ENCODE measurements at places on chromosomes 4 and X. TPM values are rescaled to one million over a fixed set of nuclear protein-coding genes. Genes with fewer than 3 reads are reported as not detected.

NDP gene
- not detected for total RNA-seq

LRBA gene
- total RNA-seq = 46.1 TPM

POU4F2 gene
- not detected for total RNA-seq

CT45A2 gene
- not detected for total RNA-seq

MAP7D2 gene
- total RNA-seq = 1.5 TPM

PLAC8 gene
- total RNA-seq = 48.7 TPM

SOWAHB gene
- 6.3 TPM for total RNA-seq

DNA sequence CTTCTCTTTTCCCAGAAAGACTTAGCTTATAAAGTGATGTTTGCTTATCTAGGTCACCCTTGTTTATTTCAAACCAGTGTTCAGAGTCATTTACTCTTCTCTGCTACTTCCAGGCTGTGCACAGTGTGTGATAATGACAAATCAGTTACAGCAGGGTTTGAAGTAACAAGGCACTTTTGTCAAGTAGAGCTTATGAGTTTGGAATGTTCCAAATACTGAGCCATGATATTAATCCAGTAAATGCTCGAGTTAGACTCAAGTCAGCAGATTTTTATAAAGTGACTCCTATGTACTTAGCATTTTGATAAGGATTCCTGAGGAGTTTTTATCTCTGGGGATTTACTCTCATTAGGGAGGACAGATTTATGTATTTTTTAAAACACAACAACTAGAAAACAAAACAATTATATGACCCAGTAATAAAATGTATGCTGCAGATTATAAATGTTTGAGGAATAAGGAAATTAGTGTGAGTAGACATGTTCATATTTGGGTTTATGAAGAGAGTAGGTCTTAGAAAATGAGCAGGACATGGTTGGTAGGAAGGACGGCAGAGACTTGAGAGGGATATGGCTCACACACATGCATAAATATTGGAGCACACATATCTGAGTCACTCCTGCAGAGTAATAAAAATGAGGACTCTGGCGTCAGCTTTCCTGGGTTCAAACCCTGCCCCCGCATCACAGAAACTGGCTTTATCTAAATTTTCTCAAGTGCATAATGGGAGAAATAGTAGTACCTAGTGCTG, 271.2 kb downstream of the FBXO8 start:
- no peak for DNase-seq

- no peak for DNase-seq
These were observed 113.4 kb upstream of the FAM241A start for GRCh38 chr4:112031712-112032328.

GRCh38 chrX:38516196-38516774, 45.1 kb upstream of the TSPAN7 start:
- no peak for DNase-seq

DNA sequence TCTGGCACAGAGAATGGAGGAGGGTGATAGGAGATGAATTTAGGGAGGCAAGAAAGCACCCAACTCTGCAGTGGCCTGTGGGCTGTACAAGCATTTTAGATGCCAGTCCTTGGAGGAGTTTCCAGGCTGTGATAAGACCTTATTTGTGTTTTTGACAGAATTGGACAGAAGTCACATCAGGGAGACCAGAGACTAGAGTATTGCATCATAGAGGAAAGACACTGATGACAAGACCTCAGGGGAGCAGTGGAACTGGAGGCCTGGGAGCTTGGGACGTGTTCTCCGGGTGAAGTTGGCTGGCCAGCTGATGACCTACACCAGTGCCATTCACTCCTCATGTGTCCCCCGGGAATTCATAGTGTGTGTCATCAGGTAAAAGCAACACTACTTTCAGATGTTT, 284.0 kb upstream of the ZFP42 start:
- DNase-seq = no peak

DNA sequence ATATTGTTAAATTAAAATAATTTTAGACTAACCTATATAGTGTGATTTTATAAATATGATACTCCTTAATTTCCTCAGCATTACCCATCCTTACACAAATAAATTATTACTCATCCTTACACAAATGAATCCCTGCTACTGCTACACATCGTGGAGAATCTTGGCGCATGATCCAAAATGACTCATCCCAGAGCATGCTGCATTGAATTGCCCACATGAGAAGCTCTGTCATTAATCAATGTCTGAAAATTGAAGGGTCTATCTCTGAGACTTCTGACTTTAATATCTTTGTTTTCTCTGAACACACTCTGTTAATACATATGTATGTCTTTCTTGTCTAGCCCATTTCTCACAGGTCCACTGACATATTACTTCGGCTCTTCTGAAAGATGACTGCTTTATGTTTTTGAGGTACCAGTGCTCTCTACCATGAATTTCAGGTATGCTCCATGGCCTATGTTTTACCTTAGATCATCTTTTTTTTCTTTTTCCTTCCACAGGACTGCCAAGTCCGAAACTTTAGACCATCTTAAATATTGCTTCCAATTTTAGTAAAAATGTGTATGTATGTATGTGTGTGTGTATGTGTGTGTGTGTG, 15.7 kb upstream of the DUSP21 start:
- no peak for DNase-seq

GRCh38 chr4:182531555-182532162, 288.5 kb downstream of the TENM3 start:
- no peak for DNase-seq

DNA sequence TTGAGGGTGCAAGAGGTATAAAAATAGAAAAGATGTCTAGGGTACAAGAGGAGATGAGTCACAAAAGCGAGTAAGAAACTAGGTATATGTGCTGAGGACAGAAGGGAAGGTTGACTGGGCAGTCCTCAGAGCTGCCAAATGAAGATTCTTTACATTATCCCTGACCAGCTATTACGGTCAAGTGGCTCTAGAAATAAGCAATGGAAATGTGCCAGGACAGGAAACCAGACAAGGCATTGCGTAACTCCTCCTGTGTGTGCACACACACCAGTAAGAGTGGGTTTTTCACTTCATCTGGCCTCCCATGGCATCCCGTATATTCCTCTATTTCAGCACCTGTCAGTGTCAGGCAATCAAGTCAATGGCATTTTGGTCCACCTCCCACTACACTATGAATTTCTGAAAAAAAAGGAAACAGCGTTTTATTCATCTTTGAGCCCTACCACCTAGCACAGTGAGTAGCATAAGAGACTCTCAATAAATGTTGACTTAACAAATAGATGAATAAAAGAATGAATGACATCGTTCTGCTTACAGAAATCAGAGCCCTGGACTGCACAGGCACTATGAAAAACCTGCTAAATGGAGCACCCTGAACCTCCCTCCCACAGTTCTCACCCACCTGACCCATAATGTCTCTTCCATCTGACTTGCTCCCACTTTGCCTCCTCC, 62.6 kb upstream of the KLF3 start:
- DNase-seq = no peak

- DNase-seq = no peak
These were observed 45.0 kb downstream of the TEC start for GRCh38 chr4:48224606-48225005.

DNA sequence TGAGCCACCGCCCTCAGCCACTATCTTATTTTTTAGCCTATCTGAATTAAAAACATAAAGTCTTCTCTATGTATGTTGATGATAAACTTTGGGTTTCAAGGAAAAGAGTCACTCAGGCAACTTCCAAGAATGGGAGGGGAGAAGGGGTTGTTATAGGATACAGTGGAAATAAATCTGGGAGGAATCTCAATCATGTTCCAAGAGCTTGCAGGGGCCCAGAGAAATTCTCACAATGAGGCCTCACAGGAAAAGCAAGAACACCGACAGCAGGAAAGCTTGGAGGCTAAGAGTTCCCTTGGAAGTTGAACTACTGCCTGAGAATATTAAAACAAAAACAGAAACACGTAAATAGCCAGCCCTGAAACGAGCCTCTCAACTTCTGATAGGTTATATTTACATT, 384.6 kb upstream of the IGFBP7 start:
- DNase-seq = no peak

DNA sequence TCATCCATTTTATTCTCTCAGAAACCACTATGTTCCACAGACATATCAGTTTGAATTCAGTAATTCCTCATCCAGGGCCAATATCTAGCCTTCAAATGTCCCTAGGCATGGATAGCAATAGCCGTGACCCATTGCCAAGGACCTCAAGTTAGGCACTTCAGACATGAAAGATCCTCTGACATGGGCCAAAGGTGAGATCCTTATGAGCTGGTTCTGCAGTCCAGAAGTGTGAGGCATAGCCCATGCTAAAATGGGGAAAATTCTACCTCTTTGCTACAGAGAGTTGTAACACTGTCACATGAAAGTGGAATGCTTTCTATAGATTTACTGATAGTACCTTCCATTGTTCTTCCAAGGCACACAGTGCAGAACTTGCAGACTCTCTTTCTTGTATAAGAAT, 349.7 kb upstream of the GALNT7 start:
- no peak for DNase-seq

- no peak for DNase-seq
These were observed 66.0 kb downstream of the REPS2 start for GRCh38 chrX:17012465-17012864.

- DNase-seq = no peak
These were observed 201.8 kb downstream of the SLC39A8 start for GRCh38 chr4:102143433-102143832.

GRCh38 chrX:42602136-42602535, 175.8 kb downstream of the PPP1R2C start:
- DNase-seq = no peak

GRCh38 chr4:48778431-48779094, 1.5 kb downstream of the FRYL start:
- DNase-seq = no peak

DNA sequence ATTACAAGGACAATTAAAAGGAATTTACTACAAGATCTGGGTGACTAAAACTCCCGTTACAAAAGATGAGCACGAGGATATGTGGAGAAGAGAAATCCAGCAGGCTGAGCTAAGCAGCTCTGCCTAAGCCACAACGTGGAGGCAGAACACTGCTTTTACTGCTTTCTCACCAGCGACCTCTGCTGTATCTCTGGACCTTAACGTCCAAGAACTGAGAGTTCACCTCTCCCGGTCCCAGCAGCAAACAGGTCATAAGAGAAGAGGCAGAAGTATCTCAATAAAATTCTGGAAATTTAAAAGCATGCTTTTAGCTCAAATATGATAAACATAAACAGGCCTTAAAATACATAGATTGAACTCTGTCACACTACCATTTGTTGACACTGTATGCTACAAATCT, 81.0 kb downstream of the ADGRA3 start:
- no peak for DNase-seq

DNA sequence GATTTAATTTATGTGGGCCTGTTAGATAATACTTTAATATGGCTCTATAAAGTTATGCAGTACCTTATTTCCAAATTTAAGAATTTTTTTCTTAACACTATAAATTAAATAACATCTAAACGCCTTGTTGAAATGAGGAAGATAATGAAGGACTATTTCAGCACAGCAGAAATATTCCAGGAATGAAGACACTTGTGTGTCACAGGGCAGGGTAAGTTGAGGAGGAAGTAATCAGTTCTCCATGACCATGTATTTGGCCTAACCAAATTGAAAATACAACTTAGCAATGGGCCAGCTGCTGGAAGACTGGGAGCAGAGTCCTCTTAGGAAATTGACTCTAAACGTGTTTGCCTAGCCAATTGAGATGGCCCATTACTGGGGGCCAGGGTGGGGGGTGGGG, 16.9 kb downstream of the CXCL3 start:
- DNase-seq = no peak

- DNase-seq = no peak
These were observed 471.1 kb downstream of the GBA3 start for GRCh38 chr4:23163647-23164436.

GRCh38 chrX:30308263-30309138, 689 bp downstream of the NR0B1 start:
- DNase-seq = peak; percentile 60

DNA sequence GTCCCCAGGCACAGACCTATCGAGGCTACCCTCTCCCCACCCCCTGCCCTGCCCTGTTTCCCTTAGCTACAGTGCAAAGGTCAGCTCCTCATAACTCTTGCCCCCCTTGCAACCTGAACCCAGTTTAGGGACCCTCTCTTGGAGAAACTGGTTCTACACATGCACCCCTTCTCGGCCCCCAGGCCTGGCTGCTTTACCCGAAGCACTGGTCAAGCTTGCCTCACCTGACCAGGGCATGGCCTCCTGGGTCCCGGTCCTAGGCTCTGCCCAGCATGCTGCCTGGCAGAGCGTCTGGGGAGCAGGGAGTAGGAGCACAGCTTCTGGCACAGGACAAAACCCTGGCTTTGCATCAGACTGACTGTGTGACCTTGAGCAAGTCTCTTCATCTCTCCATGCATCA, 28.0 kb downstream of the ZNF185 start:
- DNase-seq = no peak

- DNase-seq = no peak
These were observed 14.5 kb downstream of the MRPL1 start for GRCh38 chr4:77877167-77877566.

DNA sequence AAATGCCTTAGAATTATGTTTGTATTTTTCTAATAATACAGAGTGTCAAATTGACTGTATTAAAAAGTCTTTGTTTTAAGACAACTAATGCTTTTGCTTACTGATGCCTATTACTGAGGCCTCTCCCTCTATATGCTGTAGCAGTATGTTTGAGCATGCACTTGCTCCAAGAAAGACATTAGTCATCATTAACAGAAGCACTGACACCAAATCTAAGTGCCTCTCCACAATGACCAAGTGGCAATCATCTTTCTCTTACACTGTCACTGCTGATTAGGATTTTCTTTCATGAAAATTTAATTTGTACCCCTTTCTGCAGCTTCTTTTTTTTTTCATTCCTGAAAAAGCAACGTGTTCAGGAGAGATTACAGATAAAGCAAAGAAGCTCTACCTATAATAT, 11.1 kb upstream of the MAB21L2 start:
- DNase-seq = no peak

Data from left lung (tissue), 14 donors.